ENCODE measurements at places on chromosomes 3 and 15.
A peak's percentile ranks its signal among the peaks of the same experiment; 100 is the strongest.

- no peak for DNase-seq
Measured at GRCh38 chr3:168582503-168582902, 486.8 kb upstream of the GOLIM4 start.

DNA sequence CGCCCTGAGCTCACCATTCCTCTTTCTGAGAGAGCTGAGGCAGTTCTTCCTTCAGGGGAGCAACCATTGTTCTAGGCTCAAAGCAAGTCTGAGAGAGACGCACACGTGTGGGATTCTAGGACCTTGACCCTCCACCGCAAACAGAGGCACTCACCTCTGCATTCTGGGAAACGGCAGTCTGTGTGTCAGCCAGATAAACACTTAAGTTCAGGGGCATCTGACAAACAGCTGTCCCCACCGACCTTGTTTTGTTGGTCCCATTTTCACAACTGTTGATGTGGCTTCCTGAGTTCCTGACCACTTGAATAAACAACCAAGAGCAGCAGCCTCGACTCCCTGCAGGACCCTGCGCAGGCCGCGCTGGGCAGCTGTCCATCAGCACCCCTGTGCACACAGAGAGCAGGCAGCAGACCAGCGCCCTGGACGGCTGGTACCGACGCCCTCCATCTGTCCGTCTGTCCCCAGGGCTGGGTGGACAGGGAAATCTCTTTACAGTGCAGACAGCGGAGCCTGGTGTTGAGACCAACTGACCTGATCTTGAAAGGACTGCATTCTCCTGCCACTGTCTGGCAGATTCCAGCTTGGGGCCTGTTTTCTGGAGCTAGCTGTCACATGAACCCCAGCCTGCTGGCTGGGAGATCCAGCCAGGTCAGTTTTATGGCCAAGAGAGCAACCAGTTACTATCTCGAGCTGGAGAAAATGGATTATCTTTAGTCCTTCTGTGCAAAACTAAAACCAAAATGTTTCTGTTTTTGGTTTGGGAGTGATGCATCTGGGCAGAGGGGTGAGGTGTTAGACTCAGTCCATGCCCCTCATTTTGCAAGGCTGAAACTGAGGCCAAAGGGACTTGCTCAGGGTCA lies 64.2 kb downstream of the FAM43A start:
- no peak for DNase-seq

DNA sequence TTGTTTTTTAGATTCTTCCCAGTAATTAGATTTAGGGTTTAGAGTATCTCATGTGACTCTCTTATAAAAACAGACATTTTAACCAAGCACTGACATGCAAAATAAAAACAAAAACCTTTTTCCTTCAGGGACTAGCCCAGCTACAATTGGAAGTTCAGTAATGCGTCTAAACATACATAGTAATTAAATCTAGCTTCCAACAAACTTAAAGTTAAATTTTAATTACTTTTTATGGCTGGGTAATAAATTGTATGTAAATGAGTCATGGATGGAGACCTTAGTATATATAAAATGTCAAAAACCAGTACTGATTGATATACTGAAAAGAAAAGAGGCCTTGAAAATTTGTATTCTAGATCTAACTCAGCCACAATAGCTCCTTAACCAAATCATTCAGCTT lies 43.6 kb upstream of the AP4E1 start:
- DNase-seq, result no peak

DNA sequence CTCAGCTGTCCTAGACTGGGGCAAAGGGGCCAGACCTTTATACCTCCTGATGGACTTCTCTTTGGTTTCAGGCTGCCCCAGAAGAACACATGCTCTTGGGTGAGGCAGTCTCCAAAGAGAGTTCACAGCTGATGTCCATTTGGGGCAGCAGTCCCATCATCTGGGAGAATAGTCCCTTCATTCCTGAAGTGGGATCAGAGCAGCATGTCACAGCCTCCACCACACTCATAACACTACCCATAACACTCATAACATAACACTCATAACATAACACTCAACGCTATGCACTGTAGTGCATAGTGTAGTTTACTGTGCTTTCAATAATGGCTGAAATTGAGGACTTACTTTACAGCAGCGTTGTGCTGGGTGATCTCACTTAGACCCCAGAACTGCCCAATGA lies 36.7 kb upstream of the PLCL2 start:
- DNase-seq, result no peak

DNA sequence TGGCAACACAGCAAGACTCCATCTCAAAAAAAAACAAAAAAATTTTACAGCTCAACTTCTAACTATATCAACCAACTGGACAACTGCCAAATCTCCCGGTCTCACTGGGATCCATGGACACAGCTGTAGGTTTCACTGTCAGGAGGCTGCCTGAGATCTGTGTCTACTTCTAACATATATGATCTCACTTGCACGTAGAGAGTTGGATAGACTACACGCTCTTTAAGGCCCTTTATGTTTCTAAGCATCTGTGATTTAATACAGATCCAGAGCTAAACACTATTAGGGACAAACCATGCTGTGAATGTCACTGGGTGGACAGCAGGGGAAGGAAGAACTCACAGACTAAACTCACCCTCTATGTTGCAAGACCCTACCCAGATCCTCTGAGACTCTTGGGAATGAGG lies 13.0 kb upstream of the APOD start:
- DNase-seq, result no peak

DNA sequence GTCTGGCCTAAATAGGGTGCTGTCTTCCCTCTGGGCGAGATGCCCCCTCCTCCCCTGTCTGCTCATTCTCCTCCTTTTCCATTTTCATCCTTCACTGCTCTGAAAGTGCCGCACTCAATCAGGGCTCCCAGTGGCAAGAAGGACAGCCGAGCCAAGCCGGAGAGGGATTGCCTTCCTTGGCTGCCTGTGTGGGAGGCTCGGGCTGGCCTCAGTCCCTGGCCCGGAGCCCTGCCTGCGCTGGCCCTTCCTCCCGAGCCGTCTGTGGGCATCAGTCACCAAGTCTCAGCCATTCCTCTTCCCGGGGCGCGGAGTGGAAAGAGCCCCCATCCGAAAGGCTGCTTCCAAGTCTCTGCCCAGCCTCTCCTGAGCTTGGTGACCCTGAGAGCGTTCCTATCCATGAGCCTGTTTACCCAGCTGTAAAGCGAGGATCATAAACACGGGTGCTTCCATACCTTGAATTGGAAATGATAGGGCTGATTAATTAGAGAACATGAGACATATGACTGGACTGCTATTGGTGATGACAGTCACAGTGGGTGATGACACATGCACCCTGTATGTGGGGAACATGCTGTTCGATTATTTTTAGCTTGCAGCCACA lies 59.1 kb upstream of the TLE3 start:
- peak; percentile 84 for DNase-seq

Data from astrocyte of the hippocampus (primary cell).